ENCODE measurements at places on chromosomes 4 and X. TPM values are rescaled to one million over a fixed set of nuclear protein-coding genes. Genes with fewer than 3 reads are reported as not detected.

The GUCY1A1 gene
- not detected for total RNA-seq

DNA sequence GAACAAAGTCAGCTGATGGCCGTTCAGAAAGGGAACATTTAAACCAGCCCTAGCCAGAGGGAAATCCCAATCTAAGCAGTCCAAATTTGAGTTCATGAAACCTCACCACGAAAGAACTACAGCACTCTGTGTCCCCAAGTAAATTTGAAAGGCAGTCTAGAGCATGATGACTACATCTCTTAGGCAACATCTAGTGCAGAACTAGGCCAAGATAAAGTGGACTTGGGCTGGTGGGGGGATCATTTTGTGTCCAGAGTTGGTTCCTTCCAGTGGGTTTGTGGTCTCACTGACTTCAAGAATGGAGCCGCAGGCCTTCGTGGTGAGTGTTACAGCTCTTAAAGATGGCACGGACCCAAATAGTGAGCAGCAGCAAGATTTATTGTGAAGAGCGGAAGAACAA lies 64.9 kb downstream of the KLHL4 start:
- no peaks in the 10 kb centered on the region for H3K27me3 ChIP-seq
- H3K4me1 ChIP-seq = no peaks in the 10 kb centered on the region
- H3K36me3 ChIP-seq = no peaks in the 10 kb centered on the region
- H3K4me3 ChIP-seq = no peak overlapping the region
- H3K27ac ChIP-seq = no peak overlapping the region

DNA sequence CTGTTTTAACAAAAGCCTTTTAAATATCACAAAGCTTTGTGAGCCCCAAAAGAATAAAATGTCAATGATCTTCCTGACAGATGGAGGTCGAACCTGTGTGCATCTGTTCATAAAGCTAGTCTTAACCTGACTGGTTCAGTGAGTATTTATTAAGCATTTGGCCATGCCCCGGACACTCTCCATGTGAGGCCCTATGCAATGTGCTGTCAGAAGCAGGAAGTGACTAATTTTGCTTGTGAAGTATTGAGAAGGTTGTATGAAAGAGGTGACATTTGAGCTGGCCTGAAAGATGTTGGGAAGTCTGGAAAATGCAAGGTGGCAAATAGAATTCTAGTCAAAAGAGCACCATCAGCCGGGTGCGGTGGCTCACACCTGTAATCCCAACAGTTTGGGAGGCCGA lies 171.4 kb downstream of the MSL3 start:
- H3K36me3 ChIP-seq = no peaks in the 10 kb centered on the region
- H3K27me3 ChIP-seq = no peaks in the 10 kb centered on the region
- H3K4me3 ChIP-seq = no peak overlapping the region
- no peak for DNase-seq
- no peak overlapping the region for H3K27ac ChIP-seq

- no peak for DNase-seq
- peaks cover 13% of the 10 kb centered on the region for H3K4me1 ChIP-seq
- no peaks in the 10 kb centered on the region for H3K36me3 ChIP-seq
- H3K27me3 ChIP-seq = no peaks in the 10 kb centered on the region
- no peak overlapping the region for H3K27ac ChIP-seq
Measured at GRCh38 chrX:38880296-38880854, 79.1 kb downstream of the MID1IP1 start.

DNA sequence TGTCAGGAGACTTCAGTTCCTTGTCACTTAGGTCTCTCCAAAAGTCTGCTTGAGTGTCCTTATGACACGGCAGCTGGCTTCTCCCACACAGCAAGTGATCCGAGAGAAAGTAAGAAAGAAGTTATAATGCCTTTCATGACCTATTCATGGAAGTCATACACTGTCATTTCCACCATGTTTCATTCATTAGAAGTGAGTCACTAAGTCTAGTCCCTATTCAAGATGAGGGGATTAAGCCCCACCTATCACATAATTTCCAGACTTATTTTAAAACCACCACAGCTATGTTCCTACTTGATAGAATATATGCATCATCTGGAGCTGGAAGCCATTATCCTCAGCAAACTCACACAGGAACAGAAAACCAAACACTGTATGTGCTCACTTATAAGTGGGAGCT lies 25.2 kb upstream of the COL25A1 start:
- H3K27me3 ChIP-seq = no peaks in the 10 kb centered on the region
- no peaks in the 10 kb centered on the region for H3K36me3 ChIP-seq
- H3K27ac ChIP-seq = no peak overlapping the region
- no peak overlapping the region for H3K4me3 ChIP-seq
- no peaks in the 10 kb centered on the region for H3K4me1 ChIP-seq
- DNase-seq = no peak

DNA sequence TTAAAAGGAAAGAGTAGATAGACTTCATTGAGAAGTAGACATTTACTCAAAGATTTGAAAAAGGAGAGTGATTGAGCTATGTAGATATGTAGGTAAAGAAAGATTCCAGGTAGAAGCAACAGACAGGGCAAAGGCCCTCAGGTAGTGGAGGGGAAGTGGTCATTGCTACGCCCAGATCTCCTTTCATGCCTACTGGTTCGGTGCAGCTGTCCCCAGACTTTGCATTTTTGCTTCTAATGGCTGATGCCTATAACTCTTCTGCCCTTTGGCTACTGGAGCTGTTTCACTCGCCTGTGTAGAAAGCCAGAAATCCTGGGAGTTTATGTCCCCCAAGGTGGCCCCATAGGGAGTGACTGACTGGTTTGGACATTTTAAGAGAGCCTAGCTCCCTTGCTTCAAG lies 16.9 kb upstream of the ARMCX2 start:
- no peak for DNase-seq
- no peak overlapping the region for H3K4me3 ChIP-seq
- no peaks in the 10 kb centered on the region for H3K4me1 ChIP-seq
- H3K27me3 ChIP-seq = no peaks in the 10 kb centered on the region
- no peak overlapping the region for H3K27ac ChIP-seq

DNA sequence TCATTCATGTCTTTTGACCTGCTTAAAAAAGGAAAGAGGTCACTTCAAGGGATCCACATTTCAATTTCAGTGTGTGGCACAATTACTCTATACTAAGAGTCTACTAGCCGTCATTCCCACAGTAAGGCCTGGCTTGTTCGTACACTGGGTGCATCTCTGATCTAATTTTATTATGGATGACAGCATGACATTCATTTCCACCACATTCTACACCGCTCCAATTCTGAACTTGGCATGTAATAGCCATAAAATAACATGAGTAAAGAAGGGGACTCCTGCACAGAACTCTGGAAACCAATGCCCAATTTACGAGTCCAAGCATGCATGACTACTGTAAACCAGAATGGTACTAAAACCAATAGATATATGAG lies 51.1 kb downstream of the HAND2 start:
- no peak overlapping the region for H3K27ac ChIP-seq
- H3K36me3 ChIP-seq = no peaks in the 10 kb centered on the region
- H3K27me3 ChIP-seq = no peaks in the 10 kb centered on the region
- H3K4me3 ChIP-seq = no peak overlapping the region
- no peaks in the 10 kb centered on the region for H3K4me1 ChIP-seq

GRCh38 chr4:110480746-110481271 lies 4.9 kb downstream of the ENPEP start:
- H3K27me3 ChIP-seq = no peaks in the 10 kb centered on the region
- H3K36me3 ChIP-seq = no peaks in the 10 kb centered on the region
- no peak for DNase-seq
- no peak overlapping the region for H3K27ac ChIP-seq
- H3K4me1 ChIP-seq = no peaks in the 10 kb centered on the region

DNA sequence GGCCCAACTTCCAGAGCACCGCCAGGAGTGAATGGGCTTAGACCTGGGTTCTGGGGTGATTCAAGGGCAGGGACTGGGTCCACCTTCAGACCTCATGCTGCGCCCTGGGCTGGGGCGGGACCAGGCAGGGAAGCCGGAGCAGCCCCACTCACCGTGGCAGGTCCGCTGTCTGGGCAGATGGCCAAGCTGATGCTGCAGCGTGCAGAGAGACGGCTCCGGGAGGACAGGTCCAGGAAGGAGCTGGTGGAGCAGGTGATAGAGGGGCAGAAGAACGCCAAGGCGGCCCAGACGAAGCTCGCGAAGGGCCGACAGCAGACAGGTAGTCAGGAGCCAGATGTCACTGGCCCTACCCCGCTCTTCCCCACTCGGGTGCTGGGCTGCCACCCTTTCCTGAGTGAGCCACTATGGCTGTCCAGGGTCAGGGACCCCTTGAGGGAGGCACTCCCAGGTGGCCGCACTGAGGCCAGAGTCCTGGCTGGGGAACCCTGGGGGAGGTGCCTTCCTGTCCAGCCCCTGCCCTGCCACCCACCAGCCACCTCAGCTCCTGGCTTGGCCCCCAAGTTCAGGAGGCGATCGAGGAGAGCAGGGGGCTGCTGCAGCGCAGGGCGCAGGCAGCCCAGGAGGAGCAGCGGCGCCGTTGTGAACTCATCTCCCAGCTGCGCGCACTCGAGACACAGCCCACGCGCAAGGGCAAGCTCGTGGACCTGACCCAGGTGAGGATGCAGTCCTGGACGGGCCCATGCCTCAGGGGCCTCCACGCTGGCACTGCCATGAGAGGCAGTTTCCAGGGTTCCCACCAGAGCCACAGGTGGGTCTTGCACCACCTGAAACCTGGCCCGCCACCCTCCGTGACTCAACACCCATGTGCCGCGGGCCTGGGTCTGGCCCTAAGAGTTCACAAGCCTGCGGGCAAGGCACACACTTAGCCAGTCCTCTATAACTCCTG lies 10.1 kb upstream of the RNF4 start:
- no peak for DNase-seq
- H3K36me3 ChIP-seq = no peaks in the 10 kb centered on the region
- peaks cover 8% of the 10 kb centered on the region for H3K4me1 ChIP-seq
- no peaks in the 10 kb centered on the region for H3K27me3 ChIP-seq
- no peak overlapping the region for H3K4me3 ChIP-seq

- H3K4me1 ChIP-seq = peaks cover 72% of the 10 kb centered on the region
- no peaks in the 10 kb centered on the region for H3K27me3 ChIP-seq
- H3K4me3 ChIP-seq = peak overlapping the region; percentile 12
- DNase-seq = no peak
- no peaks in the 10 kb centered on the region for H3K36me3 ChIP-seq
- H3K27ac ChIP-seq = no peak overlapping the region
Measured at GRCh38 chrX:136643243-136643642, 4.7 kb upstream of the CD40LG start.
